ENCODE measurements at places on chromosomes 1 and 21.

- DNase-seq = no peak
These were observed 91.6 kb upstream of the FOXD3 start for GRCh38 chr1:63230722-63231121.

DNA sequence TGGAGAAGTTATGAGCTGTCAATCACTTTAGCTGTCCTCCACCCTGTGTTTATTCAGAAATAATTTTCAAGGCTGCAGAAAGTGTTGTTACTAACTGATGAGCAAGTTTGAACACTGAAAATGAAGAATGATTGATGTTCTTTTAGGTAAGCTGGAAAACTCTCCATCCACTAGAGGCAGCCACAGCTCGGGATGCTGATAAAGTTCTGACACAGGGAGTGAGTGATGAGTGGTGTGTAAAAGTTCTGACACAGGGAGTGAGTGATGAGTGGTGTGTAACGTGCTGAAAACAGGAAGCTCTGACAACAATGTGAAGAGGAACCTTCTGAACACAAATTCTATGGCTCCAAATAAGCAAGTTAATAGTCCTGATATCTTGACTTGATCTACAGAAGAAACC is 197.5 kb upstream of the PTBP2 start:
- no peak for DNase-seq

DNA sequence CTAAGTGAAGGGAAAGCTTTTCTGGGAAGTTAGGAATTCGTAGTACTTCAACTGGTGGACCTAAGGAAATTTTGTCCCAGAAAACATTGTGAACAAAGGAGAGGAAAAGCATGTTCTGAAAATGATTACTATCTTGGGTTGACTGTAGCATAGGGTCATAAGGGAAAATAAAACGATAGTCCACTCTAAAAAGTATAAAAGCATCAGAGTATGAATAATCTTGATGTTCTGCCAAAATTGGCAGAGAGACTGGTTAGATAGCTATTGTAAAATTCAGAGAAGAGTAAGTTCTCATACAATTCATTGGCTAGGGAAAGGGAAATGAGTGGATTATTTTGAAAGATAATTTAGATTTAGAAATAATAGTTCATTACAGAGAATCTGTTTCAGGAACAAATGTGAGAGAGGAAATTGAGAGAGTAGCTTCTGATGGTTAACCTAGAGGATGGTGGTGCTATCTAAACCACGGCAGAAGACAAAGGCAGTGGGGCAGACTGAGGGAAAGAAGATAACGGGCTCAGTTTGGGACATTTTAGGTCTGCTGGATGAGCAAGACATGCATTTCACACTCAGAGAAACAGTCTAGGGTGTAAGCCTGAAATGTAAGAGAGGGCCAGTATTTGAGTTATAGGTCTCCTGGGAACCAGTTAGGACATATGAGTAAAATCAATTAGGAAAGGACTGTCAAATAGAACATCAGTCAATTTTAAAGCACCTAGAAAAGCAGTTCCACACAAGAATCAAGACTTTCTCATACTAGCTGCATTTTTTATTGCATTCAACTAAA is 799.3 kb upstream of the CXADR start:
- DNase-seq = no peak

DNA sequence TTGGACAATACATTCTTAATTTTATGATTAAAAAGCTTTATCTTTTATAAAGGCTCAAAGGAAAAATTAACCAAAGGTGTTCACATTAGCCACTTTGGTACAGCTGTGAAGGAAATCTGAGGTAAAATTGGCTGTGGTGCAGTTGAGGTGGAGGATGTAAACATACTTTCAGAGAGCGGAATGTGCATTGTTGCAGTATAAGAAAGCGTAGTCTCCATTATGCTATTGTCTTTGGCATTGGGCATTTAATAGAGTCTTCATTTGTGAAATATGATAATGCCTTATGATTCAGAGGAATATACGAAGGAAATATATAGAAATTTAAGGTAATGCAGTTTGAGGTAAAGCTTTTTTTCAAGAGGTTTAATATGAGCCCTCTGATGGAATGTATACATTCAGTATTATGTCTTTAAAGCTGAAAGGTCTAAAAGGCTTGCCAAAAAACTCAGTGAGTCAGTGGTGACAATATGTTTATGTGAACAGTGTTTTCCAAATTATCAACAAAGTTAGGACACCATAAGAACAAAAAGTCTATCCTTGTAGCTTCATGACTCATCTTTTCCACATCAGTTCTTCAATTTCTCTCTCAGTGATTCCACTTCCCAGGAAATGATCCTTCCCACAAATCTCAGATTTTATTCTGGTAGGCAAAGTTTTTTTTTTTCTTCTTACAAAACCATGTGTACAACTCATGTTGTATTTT is 26.9 kb upstream of the DDR2 start:
- DNase-seq = no peak

DNA sequence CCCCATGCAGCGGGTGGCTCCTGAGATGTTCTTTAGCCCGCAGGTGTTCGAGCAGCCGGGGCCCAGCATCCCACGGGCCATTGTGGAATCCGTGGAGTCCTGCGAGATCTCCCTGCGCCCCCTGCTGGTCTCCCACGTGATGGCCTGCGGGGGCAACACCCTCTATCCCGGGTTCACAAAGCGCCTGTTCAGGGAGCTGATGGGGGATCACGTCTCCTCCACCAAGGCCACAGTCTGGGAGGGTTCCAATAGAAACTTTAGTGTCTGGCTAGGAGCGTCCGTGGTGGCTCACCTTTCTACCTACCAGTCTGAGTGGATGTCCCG is 71.0 kb downstream of the ACTL8 start:
- DNase-seq = no peak

DNA sequence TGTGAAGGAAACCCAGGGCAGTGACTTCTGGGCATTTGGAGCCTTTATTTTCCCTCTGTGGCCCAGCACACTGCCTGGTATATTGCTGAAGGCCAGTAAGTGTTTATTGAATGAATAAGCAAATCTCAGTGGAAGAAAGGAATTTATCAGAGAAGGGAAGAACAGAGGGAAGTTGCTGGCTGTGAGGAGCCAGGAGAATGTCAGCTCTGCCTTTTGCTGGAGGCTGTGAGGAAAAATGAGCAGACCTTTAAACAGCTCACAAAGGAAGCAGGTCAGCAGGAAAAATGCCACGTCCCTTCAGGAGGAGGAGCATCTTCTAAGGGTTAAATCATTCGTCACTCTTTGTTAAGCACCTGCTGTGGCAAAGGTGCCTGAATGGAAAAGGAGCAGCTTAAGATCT is 75.9 kb downstream of the GIPC2 start:
- no peak for DNase-seq

GRCh38 chr1:46434358-46434757 is 40.2 kb downstream of the FAAH start:
- DNase-seq = no peak

- no peak for DNase-seq
These were observed 47.1 kb downstream of the NFASC start for GRCh38 chr1:204917802-204918201.

- no peak for DNase-seq
These were observed 15.8 kb downstream of the ACTL8 start for GRCh38 chr1:17770983-17771382.

- DNase-seq = no peak
These were observed 5.9 kb upstream of the BARHL2 start for GRCh38 chr1:90722874-90723589.

- no peak for DNase-seq
These were observed 23.9 kb downstream of the CD2 start for GRCh38 chr1:116777831-116778830.

DNA sequence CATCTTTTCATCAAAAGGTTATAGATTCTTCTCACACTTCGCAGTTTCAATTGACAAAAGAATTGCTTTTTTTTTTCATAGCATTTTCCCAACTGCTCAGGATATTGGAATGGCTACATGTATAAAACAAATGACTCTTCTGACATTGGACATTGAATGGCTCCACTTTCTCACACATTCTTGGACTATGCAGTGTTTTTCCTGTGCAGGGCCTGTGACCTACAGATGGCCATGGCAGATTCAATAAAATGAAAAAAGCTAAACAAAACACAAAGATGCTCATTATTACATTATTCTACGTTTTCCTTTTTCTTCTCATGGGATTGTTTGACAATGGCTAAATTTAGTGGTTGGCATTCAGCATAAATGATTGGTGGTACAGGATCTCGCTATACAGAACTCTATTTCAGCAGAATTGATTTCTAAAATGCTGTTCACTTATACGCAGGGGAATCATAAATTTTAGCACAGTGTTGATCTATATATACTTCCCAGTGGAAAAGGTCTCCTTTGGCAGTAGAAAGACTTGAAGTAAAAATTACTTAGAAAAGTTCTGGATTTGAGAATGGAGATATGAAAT is 115.6 kb upstream of the ADAMTS5 start:
- no peak for DNase-seq

Data from CD4-positive, alpha-beta memory T cell (primary cell).